Activated CD4-positive, alpha-beta T cell treated with anti-CD3 and anti-CD28 coated beads for 36 hours (primary cell): ENCODE measurements at places on chromosomes 5 and 9. TPM values are rescaled to one million over a fixed set of nuclear protein-coding genes. Genes with fewer than 3 reads are reported as not detected.

Gene ZDHHC11
- total RNA-seq, result 6.4 TPM

Gene HACD4
- total RNA-seq, result 3.0 TPM

Gene NUDT2
- total RNA-seq, result 14.9 TPM

Gene DAB2IP
- 0.28 TPM for total RNA-seq

- no peak overlapping the region for H3K4me3 ChIP-seq
- no peaks in the 10 kb centered on the region for H3K36me3 ChIP-seq
- H3K4me1 ChIP-seq, result no peaks in the 10 kb centered on the region
- DNase-seq, result no peak
Observed at GRCh38 chr5:139895046-139895445, 99.4 kb downstream of the PSD2 start.

DNA sequence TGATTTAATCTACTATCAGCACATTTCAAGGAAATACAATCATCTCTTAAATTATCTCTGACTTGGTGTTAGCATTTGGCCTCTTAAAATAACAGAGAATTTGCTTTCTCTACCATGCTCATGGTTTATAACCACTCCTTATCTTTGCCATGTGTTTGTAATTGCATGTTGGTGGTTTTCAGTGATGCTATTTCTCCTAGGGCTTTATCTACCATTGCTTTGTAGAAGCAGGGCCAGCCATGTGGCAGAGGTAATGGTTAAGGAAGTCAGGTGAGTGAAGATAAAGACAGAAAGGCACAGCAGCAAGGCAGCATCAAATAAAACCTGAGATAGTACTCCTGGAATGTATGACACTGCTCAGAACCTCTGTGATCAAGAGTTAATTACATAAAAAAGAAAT lies 206.2 kb downstream of the FER start:
- H3K27ac ChIP-seq, result no peak overlapping the region
- no peaks in the 10 kb centered on the region for H3K27me3 ChIP-seq
- no peaks in the 10 kb centered on the region for H3K4me1 ChIP-seq
- no peak overlapping the region for H3K4me3 ChIP-seq
- no peak for DNase-seq
- H3K36me3 ChIP-seq, result no peaks in the 10 kb centered on the region

DNA sequence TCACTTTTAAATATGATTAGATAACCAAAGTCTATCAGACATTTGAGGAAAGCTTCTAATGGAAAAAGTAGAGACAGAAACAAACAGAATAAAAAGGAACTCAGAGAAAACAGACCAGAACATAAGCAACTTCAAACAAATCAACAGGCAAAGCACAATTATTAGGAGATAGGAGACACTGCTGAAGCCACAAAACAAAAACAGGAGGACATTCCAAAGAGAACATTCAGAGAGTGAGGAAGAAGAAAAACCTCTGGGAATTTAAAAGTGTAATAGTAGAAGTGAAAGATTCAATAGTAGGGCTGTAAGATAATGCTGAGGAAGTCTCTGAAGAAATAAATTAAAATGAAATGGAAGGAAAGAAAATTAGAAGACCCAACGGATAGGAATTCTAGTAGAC lies 83.2 kb upstream of the TBCA start:
- H3K4me3 ChIP-seq, result no peak overlapping the region
- H3K27me3 ChIP-seq, result peaks cover 12% of the 10 kb centered on the region
- no peak for DNase-seq

DNA sequence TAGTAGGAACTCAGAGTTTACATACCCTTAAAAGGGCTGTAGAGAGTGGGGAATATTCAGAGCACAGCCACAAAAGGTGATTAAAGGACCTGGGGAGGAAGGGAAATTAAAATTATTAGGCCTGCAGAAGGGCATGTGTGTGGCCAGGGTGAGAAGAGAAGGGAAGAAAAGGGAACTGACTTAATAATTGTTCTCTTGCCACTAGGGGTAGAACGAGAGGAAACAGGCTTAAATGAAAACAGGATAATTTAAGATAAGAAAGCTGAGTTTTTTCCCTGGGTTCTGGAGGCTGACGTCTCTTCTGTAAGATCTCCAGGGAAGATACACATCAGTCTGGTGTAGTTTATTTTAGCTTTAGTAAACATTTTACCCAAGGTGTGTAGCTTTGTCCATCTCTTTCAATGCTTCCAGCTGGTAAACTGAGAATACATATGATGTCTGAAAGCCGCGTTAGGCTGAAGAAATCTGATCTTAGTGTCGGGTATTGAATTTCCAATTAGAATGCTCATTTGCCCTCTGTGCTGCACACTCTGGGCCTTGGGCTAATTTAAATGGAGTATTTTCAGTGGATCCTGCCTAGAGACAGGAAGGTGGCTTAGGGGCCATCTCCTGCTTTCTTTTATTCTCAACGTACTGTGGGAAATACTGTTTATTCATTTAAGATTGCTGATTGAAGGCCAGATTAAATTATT lies 416.8 kb downstream of the TMEM38B start:
- no peak for DNase-seq
- H3K27me3 ChIP-seq, result no peaks in the 10 kb centered on the region
- H3K36me3 ChIP-seq, result no peaks in the 10 kb centered on the region
- no peak overlapping the region for H3K4me3 ChIP-seq
- H3K27ac ChIP-seq, result no peak overlapping the region

- H3K36me3 ChIP-seq, result no peaks in the 10 kb centered on the region
- no peaks in the 10 kb centered on the region for H3K4me1 ChIP-seq
- DNase-seq, result no peak
- H3K4me3 ChIP-seq, result no peak overlapping the region
Observed at GRCh38 chr9:2928411-2928810, 84.5 kb upstream of the PUM3 start.

- no peak overlapping the region for H3K27ac ChIP-seq
- DNase-seq, result peak; percentile 29
- H3K4me1 ChIP-seq, result peaks cover 19% of the 10 kb centered on the region
- H3K36me3 ChIP-seq, result no peaks in the 10 kb centered on the region
- H3K4me3 ChIP-seq, result no peak overlapping the region
Observed at GRCh38 chr9:72592502-72593403, 71.3 kb downstream of the TMC1 start.

- peaks cover 1% of the 10 kb centered on the region for H3K4me1 ChIP-seq
- H3K27ac ChIP-seq, result no peak overlapping the region
- H3K27me3 ChIP-seq, result no peaks in the 10 kb centered on the region
- H3K4me3 ChIP-seq, result no peak overlapping the region
- H3K36me3 ChIP-seq, result peaks cover 5% of the 10 kb centered on the region
Observed at GRCh38 chr5:118980017-118980416, 8.3 kb downstream of the DTWD2 start.

GRCh38 chr5:22852807-22853660 lies at the start of gene CDH12:
Gene CDH12, minus strand, starts transcription at chr5:22853344.
- H3K36me3 ChIP-seq, result no peaks in the 10 kb centered on the region
- peaks cover 9% of the 10 kb centered on the region for H3K27me3 ChIP-seq
- DNase-seq, result peak; percentile 10
- H3K4me1 ChIP-seq, result peaks cover 7% of the 10 kb centered on the region

DNA sequence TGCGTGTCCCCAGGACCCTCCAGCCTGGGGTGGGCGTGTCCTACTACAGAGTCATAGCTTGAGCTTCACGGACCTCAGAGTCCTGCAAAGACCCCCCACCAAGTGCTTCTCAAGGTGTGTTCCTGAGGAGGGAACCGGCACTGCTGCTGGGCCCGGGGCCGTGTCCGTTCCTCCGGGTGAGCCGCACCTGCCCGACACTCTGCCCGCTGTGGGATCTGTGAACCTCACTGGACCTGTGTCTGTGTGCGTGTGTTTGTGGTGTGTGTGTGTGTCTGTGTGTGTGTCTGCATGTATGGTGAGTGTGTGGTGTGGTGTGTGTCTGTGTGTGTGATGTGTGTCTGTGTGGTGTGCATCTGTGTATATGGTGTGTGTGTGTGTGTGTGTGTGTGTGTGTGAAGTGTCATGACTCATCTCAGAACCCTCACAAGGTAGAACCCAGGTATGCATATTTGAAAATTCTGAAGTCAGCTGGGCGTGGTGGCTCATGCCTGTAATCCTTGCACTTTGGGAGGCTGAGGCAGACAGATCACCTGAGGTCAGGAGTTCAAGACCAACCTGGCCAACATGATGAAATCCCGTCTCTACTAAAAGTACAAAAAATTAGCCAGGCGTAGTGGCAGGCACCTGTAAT lies 40.9 kb upstream of the RXRA start:
- no peaks in the 10 kb centered on the region for H3K4me1 ChIP-seq
- no peaks in the 10 kb centered on the region for H3K36me3 ChIP-seq
- H3K27ac ChIP-seq, result no peak overlapping the region
- no peak for DNase-seq
- peaks cover 2% of the 10 kb centered on the region for H3K27me3 ChIP-seq
- no peak overlapping the region for H3K4me3 ChIP-seq

GRCh38 chr9:79473704-79474103 lies 98.1 kb upstream of the TLE4 start:
- H3K36me3 ChIP-seq, result no peaks in the 10 kb centered on the region
- no peak overlapping the region for H3K27ac ChIP-seq
- no peaks in the 10 kb centered on the region for H3K27me3 ChIP-seq
- no peak for DNase-seq

GRCh38 chr5:73729329-73729728 lies 103.3 kb downstream of the ARHGEF28 start:
- no peaks in the 10 kb centered on the region for H3K4me1 ChIP-seq
- peaks cover 8% of the 10 kb centered on the region for H3K27me3 ChIP-seq
- H3K4me3 ChIP-seq, result no peak overlapping the region
- H3K36me3 ChIP-seq, result no peaks in the 10 kb centered on the region
- no peak overlapping the region for H3K27ac ChIP-seq
- no peak for DNase-seq

DNA sequence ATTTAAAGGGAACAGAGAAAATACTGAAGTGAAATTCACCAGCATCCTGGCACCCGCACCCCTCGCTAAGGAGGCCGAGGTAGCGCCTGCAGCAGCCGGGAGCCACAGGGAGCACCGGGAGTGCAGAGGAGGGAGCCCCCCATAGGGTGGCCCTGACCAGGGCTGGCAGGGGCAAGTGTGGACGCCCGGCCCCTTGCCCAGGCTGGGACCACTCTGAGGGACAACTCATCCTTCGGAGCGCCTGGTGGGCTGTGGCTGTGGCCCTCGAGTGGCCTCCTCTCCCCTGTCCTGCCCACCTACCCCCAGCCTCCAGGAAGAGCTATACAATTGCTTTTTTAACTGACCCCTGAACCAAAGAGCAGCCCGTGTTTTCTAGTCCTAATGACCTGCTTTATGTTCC lies 47.0 kb downstream of the PLEKHG4B start:
- peaks cover 5% of the 10 kb centered on the region for H3K27me3 ChIP-seq
- no peak overlapping the region for H3K27ac ChIP-seq
- no peaks in the 10 kb centered on the region for H3K4me1 ChIP-seq
- no peaks in the 10 kb centered on the region for H3K36me3 ChIP-seq
- DNase-seq, result no peak
